HFFc6 (cell line): ENCODE measurements at places on chromosomes 2 and 18. TPM values are rescaled to one million over a fixed set of nuclear protein-coding genes. Genes with fewer than 3 reads are reported as not detected.

GRCh38 chr2:20469595-20469994, 22.7 kb downstream of the RHOB start:
- DNase-seq: no peak

DNA sequence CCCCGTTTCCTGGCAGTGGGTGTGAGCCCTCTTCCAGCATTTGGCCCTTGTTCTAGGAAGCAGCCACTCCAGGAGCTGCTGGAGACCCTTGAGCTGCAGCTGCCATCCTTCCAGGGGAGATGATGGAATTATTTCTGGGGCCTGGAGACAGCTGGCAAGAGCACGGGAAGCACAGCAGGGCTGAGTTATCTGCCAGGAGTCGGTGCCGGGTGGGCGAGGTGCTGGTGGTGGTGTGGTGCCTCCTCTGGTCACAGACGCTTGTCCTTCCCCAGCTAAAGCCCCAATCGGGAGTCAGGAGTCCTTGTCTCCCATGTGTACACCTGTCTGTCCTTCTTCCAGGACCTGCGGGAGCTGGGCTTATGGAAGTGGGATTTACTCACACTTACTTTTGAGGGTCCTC, 36.0 kb downstream of the DPYSL5 start:
- no peak for DNase-seq

GRCh38 chr18:54822872-54823845, 5.1 kb upstream of the RAB27B start:
- DNase-seq: peak; percentile 85

DNA sequence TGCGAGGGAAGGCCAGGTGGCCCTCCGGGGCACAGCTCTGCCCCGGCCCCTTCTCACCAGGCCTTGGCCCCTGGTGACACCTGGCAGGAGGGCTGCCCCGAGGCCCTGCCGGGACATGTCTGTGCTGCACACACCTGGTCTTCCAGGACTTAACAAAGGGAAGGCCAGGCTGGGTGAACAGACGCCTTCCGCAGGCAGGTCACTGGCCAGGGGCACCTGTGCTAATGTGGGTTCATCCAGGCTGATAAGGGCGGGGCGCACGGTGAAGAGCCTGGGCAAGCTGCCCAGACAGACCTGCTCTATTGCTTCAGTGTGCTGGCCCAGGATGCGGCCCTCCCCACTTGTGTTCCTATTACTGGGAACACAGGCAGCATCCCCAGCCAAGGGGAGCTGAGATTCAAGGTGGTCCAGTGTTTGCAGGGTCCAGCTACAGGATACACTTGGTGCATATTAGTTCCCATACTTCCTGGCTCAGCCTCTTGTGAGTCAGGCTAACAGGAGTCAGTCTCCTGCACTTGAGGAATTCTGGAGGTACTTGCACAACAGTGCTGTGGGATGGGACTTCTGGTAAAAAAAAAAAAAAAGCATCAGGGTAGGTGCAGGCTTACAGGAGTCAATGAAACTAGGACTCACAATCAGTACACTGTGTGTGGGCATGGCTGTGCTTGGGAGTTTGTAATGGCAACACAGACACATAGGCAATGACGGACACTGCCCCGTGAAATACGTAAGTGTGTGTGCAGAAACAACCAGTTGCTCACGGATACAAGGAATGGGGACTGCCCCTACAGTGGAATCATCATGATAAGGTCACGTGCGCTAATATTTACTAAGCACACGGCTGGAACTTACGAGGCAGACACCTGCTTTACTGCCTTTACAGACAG, 261.4 kb downstream of the TWIST2 start:
- peak; percentile 18 for DNase-seq

DNA sequence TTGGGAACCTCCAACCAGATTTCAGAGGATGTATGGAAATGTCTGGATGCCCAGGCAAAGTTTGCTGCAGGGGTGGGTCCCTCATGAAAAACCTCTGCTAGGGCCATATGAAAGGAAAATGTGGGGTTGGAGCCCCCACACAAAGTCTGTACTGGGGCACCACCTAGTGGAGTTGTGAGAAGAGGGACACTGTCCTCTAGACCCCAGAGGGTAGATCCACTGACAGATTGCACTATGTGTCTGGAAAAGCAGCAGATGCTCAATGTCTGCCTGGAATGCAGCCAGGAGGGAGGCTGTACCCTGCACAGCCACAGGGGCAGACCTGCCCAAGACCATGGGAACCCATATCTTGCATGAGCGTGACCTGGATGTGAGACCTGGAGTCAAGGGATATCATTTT, 573.7 kb upstream of the NXPH2 start:
- no peak for DNase-seq

- no peak for DNase-seq
Observed at GRCh38 chr2:188459061-188459460, 167.4 kb downstream of the GULP1 start.

DNA sequence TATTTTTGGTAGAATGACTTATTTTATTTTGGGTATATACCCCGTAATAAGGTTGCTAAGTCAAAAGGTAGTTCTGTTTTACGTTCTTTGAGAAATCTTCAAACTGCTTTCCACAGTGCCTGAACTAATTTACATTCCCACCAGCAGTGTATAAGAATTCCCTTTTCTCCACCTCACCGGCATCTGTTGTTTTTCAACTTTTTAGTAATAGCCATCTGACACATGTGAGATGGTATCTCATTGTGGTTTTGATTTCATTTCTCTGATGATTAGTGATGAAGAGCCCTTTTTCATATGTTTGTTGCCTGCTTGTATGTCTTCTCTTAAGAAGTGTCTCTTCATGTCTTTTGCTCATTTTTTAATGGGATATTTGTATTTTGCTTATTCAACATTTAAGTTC, 215.2 kb upstream of the TFPI start:
- DNase-seq: no peak

GRCh38 chr2:206422493-206422892, 20.8 kb upstream of the ADAM23 start:
- DNase-seq: no peak

GRCh38 chr2:210477496-210477895, 937 bp upstream of the LANCL1 start:
- DNase-seq: peak; percentile 38

- no peak for DNase-seq
Observed at GRCh38 chr18:49243391-49243790, 217.1 kb downstream of the DYM start.

DNA sequence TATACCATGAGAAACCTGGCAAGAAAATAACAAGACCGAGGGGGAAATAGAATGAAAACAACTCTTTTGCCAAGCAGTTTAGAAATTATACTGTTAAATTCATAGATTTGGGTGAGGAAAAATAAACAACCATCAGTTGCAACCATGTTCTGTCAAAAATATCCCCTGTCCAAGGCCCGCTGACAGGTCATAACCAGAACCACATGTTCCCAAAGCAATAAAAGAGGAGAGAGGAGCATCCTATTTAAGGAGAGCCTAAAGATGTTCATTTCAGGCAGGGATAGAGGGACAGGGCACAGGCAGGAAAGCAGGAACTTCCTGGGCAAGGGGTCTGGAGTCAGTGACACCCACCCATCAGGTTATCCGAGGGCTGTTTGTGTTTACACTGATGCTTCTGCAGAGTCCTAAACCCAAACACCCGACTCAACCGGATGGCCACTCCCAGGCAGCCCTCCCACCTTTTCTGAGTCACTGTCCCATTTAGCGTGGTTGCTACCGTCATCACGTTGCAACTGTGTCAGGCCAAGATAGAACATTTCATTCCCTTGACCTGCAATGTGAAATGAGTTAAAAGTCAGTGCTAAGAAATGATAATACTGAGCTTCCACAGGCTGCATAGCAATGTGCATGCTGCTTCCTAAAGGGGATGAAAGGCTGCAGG, 468.3 kb upstream of the RAB12 start:
- peak; percentile 75 for DNase-seq

DNA sequence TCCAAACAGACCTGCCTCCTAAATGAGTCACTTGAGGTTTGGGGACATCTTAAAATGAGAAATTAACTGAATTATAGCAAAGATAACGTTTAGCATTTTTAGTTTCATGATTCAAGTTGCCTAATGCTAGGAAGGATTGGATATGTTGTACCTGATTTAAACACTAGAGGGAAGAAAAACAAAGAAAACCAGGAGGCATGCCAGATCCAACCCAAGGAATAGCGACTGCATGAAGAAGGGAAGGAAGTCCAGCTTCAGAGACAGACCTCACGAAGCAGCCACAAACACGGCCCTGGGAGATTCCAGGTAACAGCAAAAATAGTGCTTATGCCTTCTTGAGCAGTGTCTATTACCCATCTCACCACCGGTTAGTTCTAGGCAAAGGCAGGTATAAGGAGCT, 499.9 kb upstream of the SPHKAP start:
- peak; percentile 63 for DNase-seq

- no peak for DNase-seq
Observed at GRCh38 chr2:182057002-182057401, 71.3 kb downstream of the PPP1R1C start.

DNA sequence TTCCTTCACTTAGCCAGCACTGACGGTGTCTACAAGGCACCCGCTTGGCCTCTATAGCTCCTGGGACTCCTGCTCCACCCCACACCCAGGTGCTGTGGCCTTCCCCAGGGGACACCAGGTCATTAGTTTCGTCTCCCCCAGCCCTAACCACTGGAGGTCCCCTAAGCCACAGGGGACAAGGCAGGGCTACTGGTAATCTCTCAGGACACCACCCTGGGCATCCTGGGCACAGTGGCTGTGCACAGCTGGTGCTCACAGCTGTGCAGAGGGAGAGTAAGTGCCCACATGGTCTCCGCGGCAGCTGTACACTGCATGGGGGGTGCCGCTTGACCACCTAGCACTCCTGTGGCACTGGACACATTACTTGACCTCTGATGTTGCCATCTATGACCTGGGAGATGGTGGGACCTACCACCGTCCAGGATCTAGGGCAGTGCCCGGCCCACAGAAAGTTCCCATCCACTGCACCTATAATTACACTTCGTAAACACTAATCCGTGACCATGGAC, 134.0 kb downstream of the HDAC4 start:
- no peak for DNase-seq

GRCh38 chr2:62578803-62579640, 73.0 kb upstream of the TMEM17 start:
- peak; percentile 73 for DNase-seq

DNA sequence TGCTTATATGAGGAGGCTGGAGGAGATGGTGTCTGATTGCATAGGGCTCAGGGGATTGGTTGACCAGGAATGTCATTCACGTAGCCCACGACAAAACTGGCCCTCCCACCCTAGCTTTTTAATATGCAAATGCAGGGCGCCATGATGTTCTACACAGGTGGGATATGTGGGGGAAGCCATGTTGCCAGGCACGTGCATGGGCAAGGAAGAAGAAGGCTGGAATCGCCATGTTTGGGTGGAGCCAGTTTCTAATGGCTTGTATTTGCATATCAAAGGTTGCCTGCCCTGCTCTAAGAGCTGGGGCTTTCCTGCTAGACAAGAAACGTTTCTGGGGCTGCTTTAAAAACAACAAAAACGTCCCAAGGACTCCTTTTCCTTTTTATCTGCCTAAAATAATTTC, 26.5 kb upstream of the LINC00305 start:
- DNase-seq: no peak

DNA sequence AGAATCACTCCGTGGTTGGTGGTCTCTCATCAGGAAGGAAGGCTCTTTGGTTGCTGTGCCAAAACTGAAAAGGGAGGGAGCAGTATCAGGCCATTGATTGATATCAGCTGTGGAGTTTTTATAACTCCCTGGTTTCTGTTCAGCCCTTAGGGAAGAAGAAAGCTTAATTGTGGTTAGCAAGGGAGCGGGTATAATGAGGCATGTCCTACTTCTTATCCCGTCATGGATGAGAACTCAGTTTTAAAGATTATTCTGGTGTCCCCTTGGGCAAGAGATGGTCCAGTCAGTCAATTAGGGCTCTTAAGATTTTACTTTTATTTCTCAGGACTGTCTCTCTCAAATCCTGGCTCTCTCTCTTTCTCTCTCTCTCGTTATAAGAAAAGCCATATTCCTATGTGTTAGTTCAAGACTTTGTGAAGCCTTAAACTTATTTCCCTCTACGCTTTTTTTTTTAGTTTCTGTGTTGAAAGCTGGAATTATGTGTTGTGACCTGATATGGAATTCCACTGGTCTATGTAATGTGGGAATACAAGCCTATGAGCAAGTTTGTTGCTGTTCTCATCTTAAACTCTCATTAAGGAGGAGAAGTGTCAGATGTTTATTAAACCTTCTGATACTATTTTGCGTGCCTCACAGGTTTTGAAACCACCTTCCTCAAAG, 514.0 kb upstream of the CDH2 start:
- DNase-seq: peak; percentile 23

DNA sequence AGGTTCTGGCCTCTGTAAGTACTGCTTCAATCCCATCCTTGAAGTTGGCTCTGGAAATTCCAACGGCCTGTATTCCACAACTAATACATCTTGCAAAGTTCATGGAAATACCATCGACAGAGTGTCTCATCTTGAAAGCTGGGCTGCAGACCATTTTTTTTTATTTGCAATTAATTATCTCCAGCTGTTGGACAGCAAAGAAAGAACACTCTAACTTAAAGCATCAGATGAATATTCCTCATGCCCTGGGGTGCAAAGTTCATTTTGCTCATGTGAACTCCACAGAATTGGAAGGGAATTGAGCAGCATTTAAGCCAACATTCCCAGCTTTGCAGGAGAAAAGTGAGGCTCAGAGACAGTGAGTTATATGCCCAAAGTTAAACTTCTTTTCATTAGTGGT, 96.5 kb upstream of the PIEZO2 start:
- no peak for DNase-seq

DNA sequence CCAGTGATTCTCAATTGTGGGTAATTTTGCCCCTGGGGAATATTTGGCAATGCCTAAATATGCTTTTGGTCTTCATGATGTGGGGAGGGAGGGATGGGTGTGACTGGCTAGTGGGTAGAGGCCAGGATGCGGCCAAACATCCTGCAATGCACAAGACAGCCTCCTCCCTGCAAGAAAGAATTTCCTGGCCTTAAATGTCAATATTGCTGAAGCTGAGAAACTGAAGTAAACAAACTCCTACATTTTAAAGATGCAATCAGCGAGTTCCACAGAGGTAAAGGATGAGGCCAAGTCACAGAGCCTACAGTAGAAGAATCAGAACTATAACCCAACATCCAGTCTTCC, 272.9 kb upstream of the EPHA4 start:
- DNase-seq: no peak

- no peak for DNase-seq
Observed at GRCh38 chr18:66557091-66557490, 46.8 kb downstream of the CDH19 start.

- DNase-seq: no peak
Observed at GRCh38 chr2:198040835-198041234, 236.4 kb downstream of the PLCL1 start.

DNA sequence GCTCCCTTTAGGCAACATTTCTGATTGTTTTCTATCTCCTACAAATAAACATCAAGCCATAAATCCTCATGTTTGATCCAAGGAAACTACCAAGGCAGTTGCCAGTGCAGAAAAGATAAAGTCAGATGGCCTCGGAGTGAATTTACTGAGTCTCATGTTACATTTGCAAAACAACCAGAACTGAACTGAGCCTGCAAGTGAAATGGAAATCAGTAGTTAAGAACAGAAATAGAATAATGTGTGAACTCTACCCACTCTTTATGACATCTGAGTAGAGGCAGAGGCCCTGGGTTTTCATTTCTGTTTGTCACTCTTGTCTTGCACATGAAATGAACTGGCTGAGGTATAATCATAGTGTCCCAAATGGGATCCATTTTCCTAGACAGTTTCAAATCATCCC, 20.4 kb upstream of the DAPL1 start:
- DNase-seq: no peak

TRIM43 gene
- not detected in 3 replicates for total RNA-seq

GKN1 gene
- not detected in 3 replicates for total RNA-seq

GREB1L gene
- total RNA-seq: 2.5 to 11.2 TPM (median 10.0 TPM) in 3 replicates

LCT gene
- total RNA-seq: not detected in 3 replicates

RIT2 gene
- total RNA-seq: not detected in 3 replicates

ZAP70 gene
- total RNA-seq: not detected in 2 replicates

SP140 gene
- 0.27 to 1.0 TPM (median 0.66 TPM) in 3 replicates for total RNA-seq

SPAG16 gene
- total RNA-seq: 15.5 to 18.0 TPM (median 15.9 TPM) in 3 replicates

GALNT14 gene
- 0.39 to 0.78 TPM (median 0.74 TPM) in 3 replicates for total RNA-seq
